ENCODE measurements at places on chromosomes 1 and 21. TPM values are rescaled to one million over a fixed set of nuclear protein-coding genes. Genes with fewer than 3 reads are reported as not detected.

DNA sequence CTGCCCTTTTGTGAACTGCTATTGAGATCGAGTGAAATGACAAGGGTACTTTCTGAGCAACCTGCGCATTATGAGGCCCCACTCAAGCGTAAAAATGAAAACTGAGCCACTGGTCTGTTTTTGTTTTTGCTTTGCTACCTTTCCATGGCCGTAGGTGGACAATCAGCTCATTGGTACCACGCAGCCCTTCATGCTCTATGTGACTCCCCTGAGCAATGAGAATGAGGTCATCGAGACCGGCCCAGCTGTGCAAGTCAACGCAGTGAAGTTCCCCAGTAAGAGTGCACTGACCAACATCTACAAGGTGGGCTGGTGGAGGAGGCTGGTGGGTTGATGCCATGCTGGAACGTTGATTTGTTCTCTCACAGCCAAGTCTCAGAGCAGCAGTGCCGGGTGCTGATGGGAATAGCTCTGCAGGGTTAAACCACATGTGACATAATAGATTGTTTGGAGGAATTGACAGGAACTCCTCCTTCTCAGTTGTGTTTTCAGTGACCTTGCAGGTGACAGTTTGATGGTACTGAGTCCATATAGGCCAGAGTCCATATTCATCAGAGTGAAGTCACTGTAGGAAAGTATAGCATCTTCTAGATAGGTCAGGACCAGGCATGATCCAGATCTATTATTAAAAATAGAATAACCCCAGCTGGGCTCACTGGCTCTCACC, 170.3 kb downstream of the VPS13D start:
- peaks cover 23% of the 10 kb centered on the region for H3K4me1 ChIP-seq
- no peak overlapping the region for H3K27ac ChIP-seq
- no peak for DNase-seq

DNA sequence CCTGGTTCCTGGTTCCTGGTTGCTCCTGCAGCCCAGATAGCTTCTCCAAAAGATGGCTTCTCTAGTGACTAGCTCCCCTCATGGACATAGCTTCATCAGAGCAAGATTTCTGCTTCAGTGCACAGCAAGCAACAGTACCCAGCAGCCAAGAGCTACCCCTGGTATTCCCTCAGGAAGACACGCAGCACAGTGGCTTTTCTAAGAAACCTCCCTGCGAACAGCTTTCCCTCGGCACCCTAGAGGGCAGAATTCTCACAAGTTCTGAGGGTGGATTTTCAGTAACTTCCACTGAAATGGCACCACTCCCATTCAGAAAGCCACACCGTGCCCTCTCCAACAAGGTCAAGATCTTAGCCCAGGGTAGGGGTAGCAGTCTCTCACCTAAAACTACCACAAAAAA, 128.2 kb downstream of the EIF4G3 start:
- DNase-seq = no peak
- no peaks in the 10 kb centered on the region for H3K27me3 ChIP-seq
- H3K27ac ChIP-seq = no peak overlapping the region
- peaks cover 3% of the 10 kb centered on the region for H3K36me3 ChIP-seq

DNA sequence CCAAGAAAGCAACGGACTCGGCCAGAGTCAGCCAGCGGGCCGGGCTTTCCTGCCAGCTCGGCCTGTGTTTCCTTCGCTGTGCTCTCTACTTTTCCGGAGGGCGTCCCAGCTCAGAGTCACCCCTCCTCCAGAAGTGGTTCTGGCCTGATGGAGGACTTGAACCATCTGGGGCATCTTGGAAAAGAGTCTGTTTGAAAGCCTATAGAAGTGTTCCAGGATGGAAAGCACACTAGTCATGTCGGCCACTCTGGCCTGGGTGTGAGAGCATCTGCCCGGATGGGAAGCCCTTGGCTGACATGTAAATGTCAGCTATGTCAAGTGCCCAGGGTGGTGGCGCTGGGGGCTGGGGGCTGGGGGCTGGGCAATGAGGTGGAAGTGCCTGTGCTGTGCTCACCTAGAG, 113.4 kb downstream of the DHRS3 start:
- H3K36me3 ChIP-seq = peaks cover 13% of the 10 kb centered on the region
- H3K27me3 ChIP-seq = peaks cover 6% of the 10 kb centered on the region
- no peak overlapping the region for H3K4me3 ChIP-seq
- DNase-seq = no peak

DNA sequence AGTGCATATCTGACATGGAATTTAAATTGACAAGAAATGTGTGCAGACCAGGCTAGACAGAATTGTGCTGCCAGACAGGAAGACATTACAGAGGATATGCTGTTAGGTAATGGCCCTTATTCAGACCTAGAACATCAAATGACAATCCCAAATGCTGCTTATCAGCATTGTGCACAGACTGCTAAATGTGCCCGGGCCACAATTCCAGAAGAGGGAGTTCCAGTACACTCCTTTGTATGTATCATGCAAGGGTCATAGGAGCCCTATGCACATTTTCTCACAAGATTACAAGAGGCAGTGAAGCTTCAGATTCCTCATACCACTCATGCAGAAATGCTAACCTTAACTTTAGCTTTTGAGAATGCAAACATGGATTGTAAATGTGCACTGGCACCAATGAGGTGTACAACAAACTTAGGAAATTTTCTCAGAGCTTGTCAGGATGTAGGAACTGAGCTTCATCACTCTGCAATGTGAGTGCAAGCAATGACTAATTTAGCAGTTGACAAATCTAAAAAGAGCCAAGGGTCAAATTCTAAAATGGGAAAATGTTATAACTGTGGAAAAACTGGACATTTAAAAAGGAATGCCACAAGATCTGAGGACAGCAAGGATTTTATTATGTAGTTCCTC, 273.5 kb downstream of the COL11A1 start:
- H3K4me3 ChIP-seq = no peak overlapping the region
- peaks cover 3% of the 10 kb centered on the region for H3K27me3 ChIP-seq
- no peaks in the 10 kb centered on the region for H3K4me1 ChIP-seq
- no peak overlapping the region for H3K27ac ChIP-seq

DNA sequence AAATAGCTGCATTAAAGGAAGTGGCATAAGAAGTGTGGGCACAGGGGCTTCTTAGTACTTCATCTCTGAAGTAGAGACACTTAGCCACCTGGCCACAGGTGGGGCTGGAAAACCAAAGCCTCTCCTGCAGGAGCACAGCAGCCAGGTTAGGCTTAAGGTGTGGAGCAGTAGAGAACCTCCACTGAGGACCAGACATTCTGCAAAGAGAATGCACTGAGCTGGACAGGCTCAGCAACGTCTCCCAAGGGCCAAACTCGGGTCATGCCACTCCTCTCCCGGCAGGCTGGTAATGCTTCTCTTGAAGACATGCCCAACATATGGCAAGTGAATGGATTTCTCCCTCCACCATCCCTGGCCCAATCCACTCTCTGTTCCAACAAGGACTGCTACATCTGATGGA, 33.0 kb upstream of the LRRC38 start:
- H3K27me3 ChIP-seq = peaks cover 4% of the 10 kb centered on the region
- no peaks in the 10 kb centered on the region for H3K4me1 ChIP-seq
- DNase-seq = no peak
- no peaks in the 10 kb centered on the region for H3K36me3 ChIP-seq

DNA sequence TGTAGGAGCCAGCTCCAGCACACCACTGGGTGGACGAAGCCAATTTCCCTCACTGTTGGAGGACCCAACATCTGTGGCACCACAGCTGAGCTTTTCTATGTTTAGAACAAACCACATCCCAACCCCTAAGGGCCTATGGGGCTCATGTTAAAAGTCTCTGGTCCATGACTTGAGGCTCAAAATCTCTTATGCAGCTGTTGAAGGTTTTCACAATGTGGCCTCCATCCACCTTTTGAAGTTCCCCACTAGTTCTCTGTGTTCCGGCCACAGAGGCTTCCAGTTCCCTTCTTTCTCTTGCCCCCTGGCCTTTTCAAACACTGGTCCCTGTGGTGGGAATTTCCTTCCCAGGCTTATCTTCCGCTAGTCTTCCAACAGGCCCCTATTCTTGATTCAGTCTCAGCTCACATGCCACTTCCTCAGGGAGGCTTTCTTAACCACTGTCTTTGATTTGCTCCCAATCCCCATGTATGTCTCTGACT, 3.9 kb upstream of the IFNLR1 start:
- H3K36me3 ChIP-seq = no peaks in the 10 kb centered on the region
- H3K27ac ChIP-seq = no peak overlapping the region
- H3K4me3 ChIP-seq = no peak overlapping the region
- DNase-seq = no peak
- H3K27me3 ChIP-seq = peaks cover 3% of the 10 kb centered on the region
- peaks cover 7% of the 10 kb centered on the region for H3K4me1 ChIP-seq

- peak overlapping the region; percentile 13 for H3K4me3 ChIP-seq
- H3K4me1 ChIP-seq = peaks cover 88% of the 10 kb centered on the region
- peaks cover 38% of the 10 kb centered on the region for H3K36me3 ChIP-seq
Measured at GRCh38 chr1:232574889-232575762, 54.8 kb downstream of the SIPA1L2 start.

DNA sequence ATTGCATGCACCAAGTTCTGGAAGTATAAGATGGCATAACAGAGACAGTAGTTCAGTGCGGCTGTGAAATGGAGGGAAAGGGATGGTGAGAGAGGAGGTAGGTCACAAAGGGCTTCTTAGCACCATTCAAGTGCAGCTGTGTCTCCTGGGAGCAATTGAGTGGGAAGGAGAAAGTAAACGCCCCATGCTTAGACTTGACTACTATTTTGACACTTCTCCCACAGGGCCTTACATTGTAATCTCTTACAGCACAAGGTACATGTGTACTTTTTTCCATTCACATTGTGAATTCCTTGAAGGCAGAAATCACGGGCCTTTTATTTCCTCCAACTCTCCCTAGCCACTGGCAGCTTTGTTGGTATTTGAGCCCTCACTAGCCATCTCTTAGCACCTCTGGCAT, 239.6 kb upstream of the FOXD3 start:
- H3K27me3 ChIP-seq = no peaks in the 10 kb centered on the region
- DNase-seq = no peak
- H3K36me3 ChIP-seq = no peaks in the 10 kb centered on the region
- no peaks in the 10 kb centered on the region for H3K4me1 ChIP-seq
- H3K4me3 ChIP-seq = no peak overlapping the region

The PIK3R3 gene
- 38.1 TPM for total RNA-seq

The SPRR2G gene
- total RNA-seq = not detected

- H3K4me3 ChIP-seq = no peak overlapping the region
- H3K4me1 ChIP-seq = peaks cover 3% of the 10 kb centered on the region
- DNase-seq = no peak
- no peaks in the 10 kb centered on the region for H3K36me3 ChIP-seq
- no peak overlapping the region for H3K27ac ChIP-seq
Measured at GRCh38 chr1:240589585-240590110, 22.3 kb downstream of the GREM2 start.

The FAM78B gene
- 1.3 TPM for total RNA-seq

The WDR26 gene
- total RNA-seq = 126 TPM

GRCh38 chr1:227032396-227032795, 92.3 kb downstream of the COQ8A start:
- H3K36me3 ChIP-seq = peaks cover 11% of the 10 kb centered on the region
- no peaks in the 10 kb centered on the region for H3K27me3 ChIP-seq
- peaks cover 14% of the 10 kb centered on the region for H3K4me1 ChIP-seq
- no peak overlapping the region for H3K4me3 ChIP-seq
- DNase-seq = no peak

The ARPC5 gene
- 142 TPM for total RNA-seq

GRCh38 chr1:228400237-228400651, 6.4 kb downstream of the TRIM11 start:
- DNase-seq = no peak
- peaks cover 22% of the 10 kb centered on the region for H3K4me1 ChIP-seq
- peaks cover 15% of the 10 kb centered on the region for H3K27me3 ChIP-seq
- H3K36me3 ChIP-seq = peaks cover 36% of the 10 kb centered on the region
